ENCODE measurements at places on chromosomes 7 and 10. TPM values are rescaled to one million over a fixed set of nuclear protein-coding genes. Genes with fewer than 3 reads are reported as not detected.

NXPH1 gene
- not detected for total RNA-seq

ANKRD22 gene
- total RNA-seq: not detected

CALHM1 gene
- total RNA-seq: not detected

FANK1 gene
- total RNA-seq: 0.25 TPM

DNA sequence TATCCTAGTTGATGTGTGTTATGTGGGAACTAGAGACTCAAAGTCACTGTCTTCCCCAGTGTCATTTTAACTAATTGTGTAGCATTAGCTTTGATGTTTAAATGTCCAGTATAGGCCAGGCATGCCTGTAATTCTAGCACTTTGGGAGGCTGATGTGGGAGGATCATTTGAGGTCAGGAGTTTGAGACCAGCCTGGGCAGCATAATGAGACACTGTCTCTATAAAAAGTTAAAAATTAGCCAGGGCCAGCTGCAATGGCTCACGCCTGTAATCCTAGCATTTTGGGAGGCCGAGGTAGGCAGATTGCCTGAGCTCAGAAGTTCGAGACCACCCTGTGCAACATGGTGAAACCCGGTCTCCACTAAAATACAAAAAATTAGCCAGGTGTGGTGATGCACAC, 24.4 kb downstream of the DDX50 start:
- H3K4me3 ChIP-seq: no peak overlapping the region
- H3K27ac ChIP-seq: no peak overlapping the region
- peaks cover 21% of the 10 kb centered on the region for H3K36me3 ChIP-seq

DNA sequence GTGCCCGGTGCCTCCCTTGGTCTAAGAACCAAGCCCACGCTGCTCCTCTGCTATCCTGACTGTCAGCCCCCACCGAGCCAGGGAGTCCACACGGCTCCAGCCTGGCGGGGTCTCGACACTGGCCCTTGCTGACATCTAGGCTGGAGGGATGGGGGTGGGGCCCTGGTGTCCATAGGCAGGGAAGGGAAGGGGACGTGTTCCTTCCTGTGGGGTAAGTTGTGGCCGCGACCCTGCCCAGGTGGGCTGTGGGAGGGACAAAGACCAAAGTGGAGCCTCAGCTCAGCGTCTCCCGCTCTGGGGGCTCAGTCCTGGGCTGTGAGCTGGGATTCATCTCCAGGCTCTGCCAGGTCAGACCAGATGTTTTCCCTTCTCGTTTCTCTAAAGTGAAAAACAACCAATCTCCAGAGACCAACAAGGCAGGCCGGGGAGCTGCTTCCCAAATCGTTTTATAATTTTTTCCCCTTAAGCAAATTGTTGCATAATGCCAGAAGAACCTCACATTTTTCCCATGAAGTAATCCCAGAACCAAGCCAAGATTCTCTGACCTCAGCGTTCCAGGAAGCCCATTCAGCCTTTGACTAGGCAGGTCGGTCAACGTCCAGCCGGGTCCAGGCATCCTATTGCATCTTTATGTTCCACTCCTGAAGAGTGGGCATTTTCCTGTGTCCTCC, 101.2 kb downstream of the RGS10 start:
- H3K4me3 ChIP-seq: no peak overlapping the region
- no peaks in the 10 kb centered on the region for H3K27me3 ChIP-seq
- H3K36me3 ChIP-seq: peaks cover 12% of the 10 kb centered on the region

DNA sequence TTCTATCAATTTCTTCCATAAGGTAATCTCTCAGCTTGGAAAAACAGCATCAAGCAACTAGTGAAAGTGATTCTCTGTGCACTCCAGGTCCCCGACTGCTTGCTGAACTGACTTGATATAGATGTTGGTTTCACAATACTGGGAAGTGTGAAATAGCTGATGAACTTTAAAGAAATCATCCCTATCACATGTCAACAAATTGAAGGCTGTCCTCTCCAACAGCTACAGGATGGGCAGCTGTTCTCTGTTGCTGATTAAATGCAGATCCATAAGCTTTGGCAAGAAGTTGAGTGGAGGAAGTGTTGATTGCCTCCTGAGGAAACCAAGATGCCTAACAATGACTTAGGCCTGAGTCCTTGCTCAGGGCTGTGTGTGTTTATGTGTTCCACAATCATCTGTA, 130.4 kb upstream of the GDF10 start:
- H3K4me1 ChIP-seq: peaks cover 25% of the 10 kb centered on the region
- no peak overlapping the region for H3K4me3 ChIP-seq
- no peaks in the 10 kb centered on the region for H3K36me3 ChIP-seq
- no peaks in the 10 kb centered on the region for H3K27me3 ChIP-seq
- DNase-seq: no peak
- no peak overlapping the region for H3K27ac ChIP-seq

GRCh38 chr10:102283890-102284289, 38.6 kb downstream of the GBF1 start:
- H3K27ac ChIP-seq: no peak overlapping the region
- H3K4me3 ChIP-seq: no peak overlapping the region
- peaks cover 13% of the 10 kb centered on the region for H3K4me1 ChIP-seq
- H3K27me3 ChIP-seq: no peaks in the 10 kb centered on the region
- peaks cover 17% of the 10 kb centered on the region for H3K36me3 ChIP-seq

DNA sequence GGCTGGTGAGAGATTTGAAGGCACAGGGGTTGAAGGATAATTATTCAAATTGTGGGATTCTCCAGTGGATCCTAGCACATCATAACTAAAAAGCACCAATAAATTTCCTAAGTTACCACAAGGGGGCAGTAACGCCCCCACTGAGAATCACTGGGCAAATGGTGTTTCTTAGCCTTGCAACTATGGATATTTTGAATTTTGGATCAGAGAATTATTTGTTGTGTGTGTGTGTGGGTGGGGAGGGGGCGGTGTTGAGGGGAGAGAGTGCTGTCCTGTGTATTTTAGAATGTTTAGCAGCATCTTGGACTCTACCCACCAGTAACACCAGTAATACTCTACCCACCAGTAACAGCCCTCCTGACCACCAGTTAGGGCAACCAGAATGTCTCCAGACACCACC, 63.3 kb upstream of the PRKG1 start:
- no peaks in the 10 kb centered on the region for H3K36me3 ChIP-seq
- H3K27me3 ChIP-seq: no peaks in the 10 kb centered on the region
- no peak for DNase-seq
- no peak overlapping the region for H3K4me3 ChIP-seq
- no peak overlapping the region for H3K27ac ChIP-seq

- peaks cover under 1% of the 10 kb centered on the region for H3K27me3 ChIP-seq
- no peak for DNase-seq
- H3K27ac ChIP-seq: no peak overlapping the region
Observed at GRCh38 chr7:154862153-154862791, 140.7 kb downstream of the PAXIP1 start.

DNA sequence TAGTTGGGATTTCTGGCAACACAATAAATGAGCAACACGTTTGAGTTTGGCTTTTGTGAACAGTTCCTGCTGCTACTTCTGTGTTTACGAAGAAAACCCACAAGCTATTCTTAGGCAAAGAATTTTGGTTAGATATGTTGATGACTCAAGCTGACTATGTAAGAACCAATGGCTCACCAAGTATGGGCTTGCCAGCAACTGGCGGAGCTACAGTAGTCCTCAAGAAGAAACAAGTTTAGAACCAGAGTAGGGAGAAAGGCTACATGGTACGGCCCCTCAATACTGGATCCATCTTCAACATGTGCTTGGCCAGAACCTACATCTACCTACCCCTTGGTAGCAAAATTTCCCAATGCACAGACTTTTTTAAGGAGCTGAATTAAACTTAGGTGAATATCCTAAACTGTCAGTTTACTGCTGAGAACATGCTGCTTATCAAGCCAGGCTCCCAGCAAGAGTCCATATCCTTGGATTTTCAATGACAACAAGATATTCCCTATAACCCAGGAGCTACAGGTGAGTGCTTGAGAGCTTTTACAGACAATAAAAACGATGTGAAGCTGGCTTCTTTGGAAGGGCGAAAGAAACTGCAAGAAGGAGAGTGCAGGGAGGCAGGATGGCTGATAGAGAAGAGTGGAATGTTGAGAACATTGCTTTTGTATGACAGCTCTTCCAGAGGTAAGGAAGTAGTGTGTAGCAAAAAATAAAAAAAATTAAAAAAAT, 74.3 kb upstream of the ASAH2 start:
- H3K27me3 ChIP-seq: no peaks in the 10 kb centered on the region
- DNase-seq: no peak
- no peaks in the 10 kb centered on the region for H3K4me1 ChIP-seq
- H3K36me3 ChIP-seq: peaks cover 15% of the 10 kb centered on the region
- H3K27ac ChIP-seq: no peak overlapping the region
- H3K4me3 ChIP-seq: no peak overlapping the region

DNA sequence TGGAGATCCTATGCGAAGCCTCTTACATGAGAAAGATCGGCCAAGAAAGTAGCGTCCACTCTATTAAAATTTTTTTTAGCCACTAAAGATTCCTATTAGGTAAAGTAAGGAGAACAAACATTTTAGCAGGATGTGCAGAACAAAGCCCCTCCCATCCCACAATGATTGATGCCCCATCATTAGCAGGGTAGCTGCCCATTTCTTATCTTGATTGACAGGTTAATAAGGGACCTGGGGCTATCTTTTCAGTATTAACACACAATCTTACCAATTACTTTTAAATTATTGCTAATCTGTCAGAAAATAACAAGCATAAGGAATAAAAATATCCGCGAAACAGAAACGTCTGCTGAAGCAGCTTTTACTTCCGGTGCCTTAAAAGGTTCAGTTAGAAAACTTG, 5.1 kb downstream of the FZD8 start:
- no peak for DNase-seq
- no peaks in the 10 kb centered on the region for H3K36me3 ChIP-seq
- H3K27me3 ChIP-seq: peaks cover 12% of the 10 kb centered on the region
- H3K27ac ChIP-seq: no peak overlapping the region
- no peak overlapping the region for H3K4me3 ChIP-seq
- peaks cover 16% of the 10 kb centered on the region for H3K4me1 ChIP-seq

DNA sequence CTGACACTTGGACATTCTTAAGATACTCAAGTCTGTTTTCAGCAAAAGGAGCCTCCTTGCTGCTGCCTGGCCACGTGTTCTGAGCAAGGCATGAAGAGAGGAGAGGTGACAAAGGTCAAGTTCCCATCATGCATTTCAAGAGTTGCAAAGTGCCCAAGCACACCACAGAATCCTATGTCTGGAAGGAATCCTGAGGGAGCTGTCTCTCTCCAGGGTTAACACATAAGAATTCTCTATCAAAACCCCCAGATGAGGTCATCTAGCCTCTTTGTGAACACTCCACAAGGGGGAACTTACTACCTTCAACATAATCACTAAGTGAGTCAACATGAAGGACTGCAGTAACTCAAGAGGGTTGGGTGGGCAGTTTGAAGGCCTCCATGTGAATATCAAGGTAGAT, 155.5 kb downstream of the RNF216 start:
- H3K4me1 ChIP-seq: peaks cover 10% of the 10 kb centered on the region
- H3K4me3 ChIP-seq: no peak overlapping the region
- DNase-seq: no peak
- no peak overlapping the region for H3K27ac ChIP-seq

GRCh38 chr10:132257271-132257670, 50.5 kb downstream of the STK32C start:
- H3K4me1 ChIP-seq: peaks cover 26% of the 10 kb centered on the region
- H3K27me3 ChIP-seq: no peaks in the 10 kb centered on the region
- H3K27ac ChIP-seq: no peak overlapping the region
- no peak for DNase-seq
- no peak overlapping the region for H3K4me3 ChIP-seq

GRCh38 chr7:110790992-110791391, 299.9 kb upstream of the LRRN3 start:
- no peak for DNase-seq
- H3K36me3 ChIP-seq: no peaks in the 10 kb centered on the region
- no peak overlapping the region for H3K27ac ChIP-seq
- H3K27me3 ChIP-seq: no peaks in the 10 kb centered on the region
- no peak overlapping the region for H3K4me3 ChIP-seq

DNA sequence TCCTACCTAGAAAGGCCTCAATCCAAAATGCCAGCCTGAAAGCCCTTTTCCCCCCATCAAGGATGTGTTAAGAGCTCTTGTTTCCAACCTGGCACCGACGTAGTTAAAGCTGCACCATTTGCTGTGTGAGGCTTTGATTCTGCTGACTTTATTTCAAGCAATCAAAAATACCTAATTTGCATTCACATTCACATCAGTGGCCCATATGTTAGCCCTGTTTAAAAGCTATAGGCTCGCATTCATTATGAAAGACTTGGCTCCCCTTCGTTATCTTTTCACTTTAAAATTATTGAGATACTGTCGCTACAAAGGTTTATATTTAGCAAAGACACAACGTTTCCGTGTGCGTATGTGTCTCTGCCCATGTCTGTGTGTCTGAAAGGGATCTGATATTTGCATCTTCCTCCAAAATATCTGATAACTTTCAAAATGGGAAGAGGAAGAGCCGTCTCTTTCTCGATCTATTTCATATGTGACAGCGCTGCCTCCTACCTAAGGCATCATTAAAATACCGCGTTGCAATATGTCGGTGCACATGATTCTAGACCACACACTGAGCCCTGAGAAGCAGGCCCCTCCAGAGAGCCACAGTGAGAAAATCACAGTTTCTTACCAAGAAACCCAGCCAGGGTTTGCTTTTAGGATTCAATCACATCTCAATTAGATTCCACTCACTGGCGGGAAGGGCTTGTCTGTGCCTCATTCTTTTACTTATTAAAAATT, 57.1 kb upstream of the ITPRID1 start:
- H3K4me3 ChIP-seq: no peak overlapping the region
- H3K4me1 ChIP-seq: no peaks in the 10 kb centered on the region
- no peaks in the 10 kb centered on the region for H3K36me3 ChIP-seq
- no peak overlapping the region for H3K27ac ChIP-seq
- no peaks in the 10 kb centered on the region for H3K27me3 ChIP-seq

DNA sequence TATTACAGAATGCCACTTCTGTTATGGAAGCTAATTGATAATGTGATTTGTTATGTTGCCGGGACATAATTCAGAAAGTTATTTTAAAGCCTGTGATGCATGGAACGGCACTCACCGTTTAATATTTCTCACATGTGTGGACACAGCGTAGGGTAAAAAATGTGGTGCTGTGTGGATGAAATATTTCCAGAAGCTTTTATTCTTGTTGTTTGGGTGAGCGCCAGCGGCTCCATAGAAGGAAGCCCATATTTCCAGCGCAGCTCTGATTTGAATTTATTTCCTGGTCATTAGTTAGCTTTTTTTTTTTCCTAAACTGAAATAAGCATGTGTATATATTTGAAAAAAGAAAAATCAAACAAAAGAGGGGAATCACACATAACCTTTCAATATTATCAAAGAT, 20.2 kb upstream of the NKX6-2 start:
- H3K27me3 ChIP-seq: no peaks in the 10 kb centered on the region
- no peaks in the 10 kb centered on the region for H3K36me3 ChIP-seq
- no peak overlapping the region for H3K27ac ChIP-seq
- no peak overlapping the region for H3K4me3 ChIP-seq
- DNase-seq: no peak

GRCh38 chr7:109901926-109902325, 1189.0 kb upstream of the LRRN3 start:
- H3K4me1 ChIP-seq: no peaks in the 10 kb centered on the region
- H3K27ac ChIP-seq: no peak overlapping the region
- no peaks in the 10 kb centered on the region for H3K36me3 ChIP-seq

- H3K36me3 ChIP-seq: no peaks in the 10 kb centered on the region
- H3K27ac ChIP-seq: no peak overlapping the region
- H3K4me1 ChIP-seq: peaks cover 6% of the 10 kb centered on the region
- no peaks in the 10 kb centered on the region for H3K27me3 ChIP-seq
Observed at GRCh38 chr10:47237316-47238260, 62.4 kb upstream of the GDF10 start.

Measured in CD4-positive, alpha-beta T cell (primary cell).